ENCODE measurements at places on chromosomes 5 and 9.
A peak's percentile ranks its signal among the peaks of the same experiment; 100 is the strongest.

GRCh38 chr5:122252319-122252718 is 59.7 kb upstream of the SNCAIP start:
- no peak for DNase-seq

GRCh38 chr5:78577071-78577807 is 71.3 kb downstream of the LHFPL2 start:
- no peak for DNase-seq

GRCh38 chr5:141772281-141772680 is 90.3 kb upstream of the ARAP3 start:
- DNase-seq = no peak

DNA sequence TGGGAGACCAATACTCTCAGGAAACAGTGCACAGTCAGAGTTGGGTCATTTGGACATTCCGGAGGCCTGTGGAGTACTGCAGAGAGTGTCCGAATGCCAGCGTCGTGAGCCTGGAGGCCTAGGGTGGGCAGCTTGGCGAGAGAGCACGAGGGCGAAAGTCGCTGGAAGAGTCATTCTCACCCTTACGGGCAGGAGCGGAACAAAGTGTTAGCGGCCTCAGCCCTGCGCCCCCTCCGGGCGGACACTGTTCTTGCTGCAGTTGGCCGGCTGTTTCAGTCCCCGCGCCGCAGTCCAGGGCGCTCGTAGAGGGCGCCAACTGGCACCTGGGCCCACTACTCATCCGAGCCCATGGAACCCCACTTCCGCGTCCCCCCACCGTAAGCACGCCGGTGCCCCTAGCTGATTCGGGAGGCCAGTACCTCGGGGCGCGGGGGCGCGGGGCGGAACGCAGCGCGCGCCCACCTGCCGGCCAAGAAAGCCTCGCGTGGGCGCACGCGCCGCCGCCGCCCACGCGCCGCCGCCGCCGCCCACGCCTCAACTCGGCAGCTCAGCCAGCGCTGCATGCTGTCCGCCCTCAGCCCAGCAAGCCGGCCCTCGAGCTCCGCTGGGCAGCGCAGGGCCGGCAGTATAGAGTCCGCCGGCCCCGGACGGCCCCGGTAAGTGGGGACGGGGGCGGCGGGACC is 99.7 kb upstream of the CCL21 start:
- DNase-seq = no peak

GRCh38 chr9:127344368-127345000 is 52.5 kb upstream of the SLC2A8 start:
- no peak for DNase-seq

DNA sequence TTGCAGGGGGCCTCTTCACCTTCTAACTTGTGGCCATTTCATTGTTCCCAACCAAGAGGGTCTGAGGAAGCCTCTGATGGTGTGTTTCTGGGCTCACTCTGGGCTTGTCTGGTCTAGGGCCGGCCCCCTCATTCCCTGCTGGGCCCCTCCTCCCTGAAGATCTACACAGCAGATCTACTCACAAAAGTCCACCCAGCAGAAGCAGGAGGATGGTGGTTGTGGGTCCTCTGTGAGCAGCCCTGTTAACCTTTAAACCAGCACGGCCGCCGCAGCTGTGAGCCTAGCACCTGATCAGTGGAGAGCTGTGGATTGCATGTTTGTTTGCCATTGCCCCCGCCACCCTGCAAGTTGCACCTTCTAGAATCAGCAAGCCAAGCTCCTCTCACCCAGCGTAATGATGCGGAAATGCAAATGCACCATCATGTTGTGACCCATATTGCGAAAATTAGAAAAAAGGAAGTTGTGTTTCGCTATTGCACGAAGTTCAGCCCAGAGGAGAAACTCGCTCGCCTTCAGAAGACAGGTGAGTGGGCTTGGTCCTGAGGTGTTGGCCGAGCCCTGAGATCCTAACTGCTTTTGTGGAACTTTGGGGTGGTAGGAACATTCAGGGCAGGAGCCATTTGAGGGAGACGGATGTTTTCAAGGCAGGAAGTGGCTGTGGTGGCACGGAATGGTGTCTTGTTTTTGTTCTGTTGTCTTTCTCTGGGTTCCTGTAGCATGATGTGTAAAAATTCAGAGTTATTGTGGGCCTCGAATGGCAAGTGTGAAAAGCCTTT is 16.7 kb downstream of the FGD3 start:
- DNase-seq = peak; percentile 24

- DNase-seq = no peak
These were observed 8.4 kb downstream of the RPS14 start for GRCh38 chr5:150440948-150441812.

GRCh38 chr5:147743678-147744374 is 38.7 kb downstream of the JAKMIP2 start:
- no peak for DNase-seq

- DNase-seq = no peak
These were observed 28.1 kb downstream of the PDE6A start for GRCh38 chr5:149916334-149917072.

DNA sequence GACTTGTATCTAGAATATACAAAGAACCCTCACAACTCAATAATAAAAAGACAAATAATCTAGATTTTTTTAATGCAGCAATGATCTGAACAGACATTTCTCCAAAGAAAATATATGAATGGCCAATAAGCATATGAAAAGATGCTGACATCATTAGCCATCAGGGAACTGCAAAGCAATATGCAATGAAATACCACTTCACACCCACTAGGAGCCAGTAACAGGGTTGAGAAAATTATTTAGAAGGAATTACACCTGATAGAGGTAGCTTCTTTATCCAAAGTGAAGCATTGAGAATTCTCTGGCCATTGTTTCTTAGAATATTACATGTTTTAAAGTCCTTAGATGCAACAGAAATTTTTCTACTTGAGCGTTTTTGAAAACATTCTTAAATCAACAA is 316.9 kb downstream of the KCNN2 start:
- no peak for DNase-seq

GRCh38 chr9:136207616-136208015 is 2.7 kb upstream of the LHX3 start:
- no peak for DNase-seq

GRCh38 chr5:97628807-97629206 is 445.8 kb upstream of the RIOK2 start:
- DNase-seq = no peak

DNA sequence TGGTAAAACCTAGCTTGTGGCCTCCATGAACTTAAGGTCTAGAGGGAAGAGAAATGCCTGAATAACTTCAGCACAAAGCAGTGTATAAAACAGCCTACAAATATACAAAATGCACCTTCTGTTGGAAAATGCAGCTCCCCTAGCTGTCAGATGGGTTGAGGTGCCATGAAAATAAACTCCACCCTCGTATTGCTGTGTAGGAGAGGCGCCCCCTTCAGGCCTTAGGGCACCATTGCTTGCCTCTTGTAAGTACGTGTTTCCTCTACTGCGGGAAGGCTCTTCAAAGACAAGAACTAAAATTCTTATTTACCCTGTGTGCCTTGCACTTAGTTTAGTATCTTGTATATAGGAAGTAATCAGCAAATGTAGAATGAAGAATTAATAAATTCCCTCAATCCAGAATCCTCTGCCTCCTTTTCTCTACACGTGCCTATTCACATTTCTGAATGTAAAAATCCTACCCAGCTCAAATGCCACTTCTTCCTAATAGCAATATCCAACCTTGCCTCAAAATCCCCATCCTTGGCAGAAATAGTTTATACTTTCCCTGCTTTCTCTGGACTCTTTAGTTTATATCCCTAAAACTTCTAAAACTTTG is 393.7 kb upstream of the PDE4D start:
- DNase-seq = no peak

DNA sequence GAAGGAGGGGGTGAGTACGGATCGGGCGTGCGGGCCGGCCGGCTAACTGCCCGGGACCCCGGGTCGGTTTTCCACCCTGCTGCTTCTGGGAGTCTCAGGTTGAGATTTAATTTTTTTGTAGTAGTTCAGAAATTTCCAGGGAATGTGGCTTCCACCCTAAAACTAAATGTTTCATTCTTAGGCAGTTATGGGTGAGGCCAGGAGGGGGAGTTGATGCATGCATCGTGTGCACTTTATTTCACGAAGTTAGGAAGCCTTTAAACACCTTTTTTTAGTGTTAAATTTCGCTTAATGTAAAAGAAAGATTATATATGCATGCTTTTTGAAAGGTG is 905 bp downstream of the CDK9 start:
- DNase-seq = no peak

- DNase-seq = no peak
These were observed 27.3 kb upstream of the MUSK start for GRCh38 chr9:110641293-110641692.

DNA sequence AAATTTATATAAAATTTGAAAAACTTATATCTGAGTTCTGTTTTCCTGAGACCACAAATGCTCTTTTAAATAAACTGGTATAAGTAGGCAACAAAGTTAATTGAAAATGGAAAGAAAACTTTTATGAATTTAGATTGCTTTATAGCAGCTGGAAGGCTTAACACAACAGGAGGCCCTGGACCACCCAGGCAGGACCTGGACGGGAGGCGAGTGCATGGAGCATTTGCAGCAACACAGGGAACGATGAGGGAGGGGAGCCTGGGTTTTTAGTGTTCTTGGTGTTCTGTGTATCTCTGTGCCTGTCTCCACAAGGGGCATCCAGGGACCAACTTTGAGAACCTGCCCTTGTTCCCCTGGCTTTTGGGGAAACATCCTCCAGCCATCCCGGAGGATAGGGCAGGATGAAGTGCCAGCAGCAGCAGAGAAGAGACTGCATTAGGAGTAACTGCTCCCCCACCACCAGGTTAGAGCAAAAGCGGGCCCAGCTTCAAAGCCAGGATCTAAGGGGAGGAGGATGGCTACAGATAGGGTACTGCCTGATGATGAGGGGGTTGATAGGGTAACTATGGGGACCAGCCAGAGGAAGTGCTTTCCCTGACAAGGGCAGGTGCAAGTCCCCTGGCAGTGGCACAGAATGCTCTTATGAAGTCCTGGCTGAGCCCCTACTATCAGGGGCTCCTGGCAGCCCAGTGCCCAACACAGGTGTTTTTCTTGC is 6.7 kb upstream of the SPATA31E1 start:
- DNase-seq = no peak

GRCh38 chr5:126568206-126568755 is 26.7 kb downstream of the ALDH7A1 start:
- no peak for DNase-seq

GRCh38 chr5:31936683-31937082 is 237.4 kb downstream of the GOLPH3 start:
- no peak for DNase-seq

- DNase-seq = no peak
These were observed 132.8 kb upstream of the MPDZ start for GRCh38 chr9:13412331-13412730.

- DNase-seq = no peak
These were observed 22.1 kb downstream of the SRP19 start for GRCh38 chr5:112883192-112883591.

- DNase-seq = no peak
These were observed 11.5 kb downstream of the UGT3A1 start for GRCh38 chr5:35979715-35980114.

GRCh38 chr5:64659289-64659688 is 31.0 kb upstream of the SHISAL2B start:
- no peak for DNase-seq

DNA sequence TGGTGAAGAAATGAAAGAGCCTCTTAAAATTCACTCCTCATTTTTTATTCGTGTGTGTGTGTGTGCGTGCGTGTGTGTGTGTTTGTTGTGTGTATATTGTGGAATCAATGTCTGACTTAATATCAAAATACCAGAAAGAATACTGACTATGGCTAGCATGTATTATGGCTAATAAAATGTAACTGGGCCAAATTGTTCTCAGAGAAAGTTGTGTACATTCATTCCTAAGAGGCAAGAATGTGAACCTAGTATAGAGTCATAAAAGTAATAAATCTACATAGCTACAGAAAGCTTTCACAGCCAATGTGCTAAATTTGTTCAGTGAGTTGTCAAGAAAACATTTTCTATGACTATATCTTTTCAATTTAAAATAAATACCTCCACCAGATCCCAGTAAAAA is 211.5 kb downstream of the EBF1 start:
- no peak for DNase-seq

DNA sequence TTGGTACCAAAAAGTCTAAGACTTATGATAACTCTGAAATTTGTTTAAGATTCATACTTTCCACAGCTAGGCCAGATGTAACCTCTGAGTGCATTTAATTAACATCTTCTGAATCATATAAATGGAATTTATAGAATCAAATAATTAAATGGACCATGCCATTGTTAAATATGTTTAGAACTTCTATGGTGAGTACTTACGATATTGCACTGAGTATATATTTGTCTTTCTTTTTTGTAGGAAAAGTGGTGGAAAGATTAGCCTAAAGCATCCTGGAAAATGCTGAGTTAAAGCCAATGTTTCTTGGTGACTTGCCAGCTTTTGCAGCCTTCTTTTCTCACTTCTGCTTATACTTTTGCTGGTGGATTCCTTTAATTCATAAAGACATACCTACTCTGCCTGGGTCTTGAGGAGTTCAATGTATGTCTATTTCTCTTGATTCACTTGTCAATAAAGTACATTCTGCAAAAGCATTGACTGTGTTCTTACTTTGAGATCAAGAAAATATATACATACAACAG is 11.9 kb downstream of the SPINK6 start:
- DNase-seq = no peak

- no peak for DNase-seq
These were observed 24.6 kb downstream of the SSBP2 start for GRCh38 chr5:81726297-81726696.

DNA sequence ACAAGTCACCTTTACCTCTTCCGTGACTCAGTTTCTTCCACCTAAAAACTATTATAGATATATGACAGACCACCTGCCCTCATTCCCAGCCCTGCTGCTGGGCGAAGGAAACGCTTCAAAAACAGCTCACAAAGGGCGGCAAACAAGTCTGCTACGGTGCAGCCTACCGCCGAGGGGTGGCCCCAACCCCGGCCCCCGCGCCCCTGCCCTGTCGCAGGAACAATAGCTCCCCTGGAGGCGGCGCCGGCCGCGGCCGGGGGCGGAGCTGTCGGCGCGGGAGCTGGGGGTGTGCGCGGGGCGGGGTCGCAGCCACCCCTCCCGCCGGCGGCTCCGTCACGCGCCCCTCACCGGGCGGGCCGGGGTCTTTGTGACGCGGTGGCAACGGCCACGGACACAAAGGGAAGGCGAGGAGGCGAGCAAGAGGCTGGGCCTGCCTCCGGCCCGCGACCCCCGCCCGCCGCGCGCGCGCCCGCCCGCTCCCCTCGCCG is at the start of gene TMEFF1:
Gene TMEFF1 (plus strand): TSS at position 362 of the 488 bp plus-strand sequence. CDS start 396 bp downstream, outside the sequence.
- DNase-seq = no peak

- DNase-seq = no peak
These were observed 421.3 kb downstream of the CAAP1 start for GRCh38 chr9:26471261-26471660.

Measured in esophagus squamous epithelium (tissue), 5 donors.